ENCODE measurements at places on chromosomes 5 and 9. TPM values are rescaled to one million over a fixed set of nuclear protein-coding genes. Genes with fewer than 3 reads are reported as not detected.

- peak; percentile 73 for DNase-seq
- peak overlapping the region; percentile 93 for H3K4me3 ChIP-seq
- H3K27ac ChIP-seq, result peak overlapping the region; percentile 66
- H3K4me1 ChIP-seq, result peaks cover 13% of the 10 kb centered on the region
Observed at GRCh38 chr9:15306068-15306756, 804 bp downstream of the TTC39B start.

DNA sequence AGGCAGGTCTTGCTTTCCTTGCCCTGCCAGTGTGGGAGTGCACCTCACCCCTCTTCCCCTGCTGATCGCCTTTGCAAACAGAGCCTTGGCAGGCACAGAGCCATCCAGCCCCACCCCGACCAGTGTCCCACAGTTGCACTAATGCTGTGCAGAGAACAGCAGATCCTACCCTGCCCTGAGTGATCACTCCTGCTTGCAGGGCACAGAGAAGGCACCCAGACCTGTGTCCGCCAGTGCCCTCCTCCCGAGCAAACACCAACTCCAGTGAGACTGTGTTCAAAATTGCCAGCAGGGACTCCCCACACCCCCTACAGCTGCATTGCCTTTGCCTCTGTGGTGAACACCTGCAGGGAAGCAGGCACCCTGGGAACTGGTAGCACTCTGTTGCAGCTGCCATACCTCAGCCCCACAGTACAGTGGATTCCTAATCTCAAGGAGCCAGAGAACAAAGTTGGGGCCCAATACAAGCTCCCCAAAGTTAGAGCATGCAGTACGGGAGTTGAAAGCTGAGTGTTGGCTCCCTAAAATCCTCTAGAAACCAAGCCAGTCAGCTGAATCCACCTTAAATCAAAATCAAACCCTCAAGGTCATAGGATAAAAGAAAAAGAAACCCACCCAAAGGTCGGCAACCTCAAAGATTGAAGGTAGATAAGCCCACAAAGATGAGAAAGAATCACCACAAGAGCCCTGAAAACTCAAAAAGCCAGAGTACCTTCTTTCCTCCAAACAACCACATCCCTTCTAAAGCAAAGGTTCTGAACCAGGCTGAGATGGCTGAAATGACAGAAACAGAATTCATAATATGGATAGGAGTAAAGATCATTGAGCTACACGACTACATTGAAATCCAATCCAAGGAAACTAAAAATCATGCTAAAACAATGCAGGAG, 92.9 kb upstream of the PIK3R1 start:
- H3K4me1 ChIP-seq, result no peaks in the 10 kb centered on the region
- no peak overlapping the region for H3K4me3 ChIP-seq
- no peak overlapping the region for H3K27ac ChIP-seq
- DNase-seq, result no peak
- H3K27me3 ChIP-seq, result no peaks in the 10 kb centered on the region

- H3K27ac ChIP-seq, result no peak overlapping the region
- peaks cover 3% of the 10 kb centered on the region for H3K27me3 ChIP-seq
- H3K4me3 ChIP-seq, result peak overlapping the region; percentile 16
Observed at GRCh38 chr5:142874540-142874939, 104.4 kb downstream of the ARHGAP26 start.

GRCh38 chr5:40628407-40628806, 51.3 kb upstream of the PTGER4 start:
- H3K4me3 ChIP-seq, result no peak overlapping the region
- H3K27ac ChIP-seq, result no peak overlapping the region
- peaks cover 10% of the 10 kb centered on the region for H3K4me1 ChIP-seq
- H3K27me3 ChIP-seq, result no peaks in the 10 kb centered on the region
- no peak for DNase-seq

GRCh38 chr5:43150748-43151147, 30.0 kb downstream of the ZNF131 start:
- H3K27ac ChIP-seq, result no peak overlapping the region
- H3K4me1 ChIP-seq, result peaks cover 11% of the 10 kb centered on the region
- no peak overlapping the region for H3K4me3 ChIP-seq
- peaks cover 8% of the 10 kb centered on the region for H3K36me3 ChIP-seq
- peak; percentile 30 for DNase-seq

The TSSK1B gene
- 0.72 TPM for total RNA-seq

Measured in osteoblast (primary cell).